Occipital lobe (tissue), 3 donors: ENCODE measurements at places on chromosomes 3 and 15.

GRCh38 chr3:177135841-177136492 is 61.3 kb downstream of the TBL1XR1 start:
- DNase-seq: no peak

DNA sequence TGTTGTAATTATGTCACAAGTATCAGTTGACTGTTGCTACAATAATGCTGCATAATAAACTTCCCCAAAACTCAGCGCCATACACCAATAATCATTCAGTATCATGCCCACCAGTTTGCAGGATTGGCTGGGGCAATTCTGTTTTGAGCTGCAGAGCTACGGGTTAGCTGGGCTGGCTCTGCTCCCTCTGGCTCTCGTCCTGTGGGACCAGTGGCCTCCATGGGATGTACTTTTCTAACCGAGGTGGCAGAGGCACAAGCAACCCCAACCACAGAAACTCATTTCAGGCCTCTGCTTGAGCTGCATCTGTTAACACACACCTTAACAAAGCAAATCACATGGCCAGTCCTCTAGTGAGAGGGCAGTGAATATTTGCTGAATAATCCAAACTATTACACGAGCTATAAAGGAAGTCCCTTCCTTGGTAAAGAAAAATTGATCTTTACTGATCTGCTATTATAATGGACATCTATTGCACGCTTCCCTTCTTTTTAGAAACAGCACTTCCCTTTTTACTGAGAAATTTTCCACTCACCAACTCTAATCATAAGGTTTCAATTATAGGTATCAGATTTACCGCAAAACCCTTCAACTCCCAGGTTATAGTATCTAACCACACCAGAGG is 10.9 kb upstream of the BCL2A1 start:
- DNase-seq: no peak

GRCh38 chr15:95302206-95302605 is 1028.3 kb upstream of the NR2F2 start:
- no peak for DNase-seq

DNA sequence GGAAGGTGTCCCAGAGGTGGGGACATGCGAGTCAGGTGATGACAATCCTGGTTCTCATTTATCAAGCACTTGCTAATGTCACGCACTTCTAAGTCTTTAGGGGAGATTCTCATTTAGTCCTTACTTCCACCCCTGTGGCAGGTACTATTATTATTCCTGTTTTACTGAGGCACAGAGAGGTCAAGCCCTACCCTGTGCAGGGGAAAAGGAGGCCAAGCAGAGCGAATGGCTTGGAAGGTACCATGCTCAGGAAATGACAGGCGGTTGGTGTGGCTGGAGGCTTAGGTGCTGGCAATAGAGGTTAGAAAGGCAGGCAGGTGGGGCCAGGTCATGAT is 268.9 kb downstream of the UACA start:
- no peak for DNase-seq

DNA sequence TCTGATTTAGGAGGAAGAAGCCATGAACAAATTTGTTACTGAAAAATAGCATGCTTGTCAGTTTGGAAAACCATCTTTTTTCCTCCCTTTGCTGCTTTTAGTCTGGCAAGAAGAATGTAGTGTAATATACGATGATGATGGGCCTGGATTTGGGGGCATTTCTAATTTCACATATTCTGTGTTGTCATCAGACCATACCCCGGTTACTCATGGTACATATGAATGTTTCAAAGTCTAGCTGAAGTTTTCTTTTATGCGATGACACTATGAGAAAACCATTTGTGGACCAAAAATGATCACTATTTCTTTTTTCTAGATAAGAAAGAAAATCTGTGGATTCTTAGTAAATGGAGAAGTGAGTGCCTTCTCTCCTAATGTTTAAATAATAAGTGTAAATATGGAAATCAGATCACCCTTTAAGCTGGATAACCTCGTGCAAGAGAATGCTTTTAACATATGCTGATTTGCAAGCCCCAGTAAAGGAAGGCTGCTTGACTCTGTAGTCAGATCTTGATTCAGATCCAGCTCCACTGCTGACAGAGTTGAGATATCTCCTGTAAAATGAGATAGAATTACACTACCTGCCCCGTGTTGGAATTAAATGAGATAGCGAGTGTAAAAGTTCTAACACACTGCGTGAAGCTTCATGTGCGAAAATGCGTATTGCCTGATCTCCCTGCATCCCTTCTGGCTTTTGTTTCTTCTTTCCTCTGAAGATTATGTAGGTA is 3.0 kb downstream of the MEF2A start:
- DNase-seq: no peak

DNA sequence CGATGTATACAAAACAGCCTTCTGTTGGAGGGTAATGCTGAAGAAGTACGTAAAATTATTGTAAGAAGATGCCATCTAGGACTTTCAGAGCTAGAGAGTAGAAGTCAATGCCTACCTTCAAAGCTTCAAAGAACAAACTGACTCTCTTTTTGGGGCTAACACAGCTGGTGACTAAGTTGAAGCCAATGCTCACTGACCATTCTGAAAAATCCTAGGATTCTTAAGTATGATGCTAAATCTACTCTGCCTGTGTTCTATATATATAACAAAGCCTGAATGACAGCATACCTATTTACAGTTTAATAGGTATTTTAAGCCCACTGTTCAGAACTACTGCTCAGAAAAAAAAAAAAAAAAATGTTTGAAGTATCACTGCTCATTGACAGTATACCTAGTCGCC is 18.9 kb downstream of the ADPGK start:
- no peak for DNase-seq

- no peak for DNase-seq
Measured at GRCh38 chr3:133882986-133883586, 12.6 kb downstream of the RAB6B start.

GRCh38 chr3:41200669-41201021 is 1.3 kb downstream of the CTNNB1 start:
- no peak for DNase-seq

GRCh38 chr15:85496151-85496550 is 115.7 kb downstream of the AKAP13 start:
- no peak for DNase-seq

- DNase-seq: no peak
Measured at GRCh38 chr15:74795966-74796625, 14.2 kb downstream of the CSK start.

- DNase-seq: no peak
Measured at GRCh38 chr3:58668247-58668646, 1.7 kb upstream of the FAM3D start.

DNA sequence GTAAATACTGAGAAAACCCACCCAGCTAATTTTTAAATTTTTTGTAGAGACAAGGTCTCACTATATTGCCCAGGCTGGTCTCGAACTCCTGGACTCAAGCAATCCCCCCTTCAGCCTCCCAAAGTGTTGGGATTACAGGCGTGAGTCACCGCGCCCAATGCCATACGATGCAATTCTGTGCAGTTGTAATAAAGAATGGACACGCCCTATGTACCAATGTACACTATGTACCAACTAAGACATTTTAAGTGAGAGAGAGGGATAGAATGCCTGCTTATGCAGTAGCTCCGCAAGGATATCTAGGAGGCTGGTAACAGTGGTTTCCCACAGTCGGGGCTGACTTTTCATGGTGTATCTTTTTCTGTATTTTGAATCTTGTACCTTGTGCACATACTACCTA is 14.6 kb downstream of the ZNF710 start:
- no peak for DNase-seq

GRCh38 chr15:61225614-61226013 is 3.5 kb downstream of the RORA start:
- no peak for DNase-seq

- DNase-seq: no peak
Measured at GRCh38 chr3:195260280-195260905, 10.6 kb downstream of the XXYLT1 start.

GRCh38 chr15:92938387-92938786 is 38.3 kb downstream of the CHD2 start:
- DNase-seq: no peak

- DNase-seq: no peak
Measured at GRCh38 chr3:69417541-69418078, 31.7 kb upstream of the FRMD4B start.

- DNase-seq: no peak
Measured at GRCh38 chr3:111299192-111299615, 227.6 kb downstream of the NECTIN3 start.

DNA sequence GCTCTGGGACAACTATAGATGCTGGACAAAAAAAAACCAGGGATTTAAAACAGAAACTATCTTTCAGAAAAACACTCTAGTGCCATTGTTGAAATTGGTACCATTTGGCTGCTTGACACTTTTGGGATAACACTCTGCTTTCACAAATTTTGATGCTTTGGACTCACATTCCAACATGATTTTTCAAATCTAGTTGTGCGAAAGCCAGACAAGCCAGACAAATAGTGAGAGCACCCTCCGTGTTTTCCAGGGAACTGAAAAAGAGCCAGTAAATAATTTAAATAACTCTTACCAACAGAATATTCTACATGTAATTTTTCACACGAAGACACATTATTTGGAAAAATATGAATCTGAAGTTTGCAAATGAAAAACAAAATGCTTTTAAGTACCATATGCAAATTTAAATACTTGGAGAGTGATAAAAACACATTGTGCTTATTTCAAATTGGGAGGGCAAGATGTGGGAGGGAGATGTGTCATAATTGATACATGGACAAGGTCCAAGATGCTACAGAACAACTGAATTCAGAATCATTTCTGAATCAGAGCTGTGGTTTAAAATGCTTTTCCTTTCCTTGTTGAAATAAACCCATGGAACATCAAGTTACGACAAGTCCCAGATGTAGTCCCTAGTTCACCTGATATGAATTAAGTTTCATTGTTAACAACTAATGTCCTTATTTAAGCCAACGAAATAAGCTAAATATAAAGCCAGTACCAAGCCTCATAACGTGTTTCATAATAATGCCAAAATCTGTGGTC is 144.2 kb upstream of the SOX2 start:
- DNase-seq: no peak

- no peak for DNase-seq
Measured at GRCh38 chr15:75647370-75648155, at the start of gene SNX33. Gene SNX33 (plus strand): TSS chr15:75647912. CDS start chr15:75649103, 1,191 bp downstream.

GRCh38 chr3:112651516-112651915 is 10.6 kb upstream of the CCDC80 start:
- no peak for DNase-seq

- DNase-seq: no peak
Measured at GRCh38 chr3:38522002-38522401, 25.9 kb downstream of the EXOG start.

DNA sequence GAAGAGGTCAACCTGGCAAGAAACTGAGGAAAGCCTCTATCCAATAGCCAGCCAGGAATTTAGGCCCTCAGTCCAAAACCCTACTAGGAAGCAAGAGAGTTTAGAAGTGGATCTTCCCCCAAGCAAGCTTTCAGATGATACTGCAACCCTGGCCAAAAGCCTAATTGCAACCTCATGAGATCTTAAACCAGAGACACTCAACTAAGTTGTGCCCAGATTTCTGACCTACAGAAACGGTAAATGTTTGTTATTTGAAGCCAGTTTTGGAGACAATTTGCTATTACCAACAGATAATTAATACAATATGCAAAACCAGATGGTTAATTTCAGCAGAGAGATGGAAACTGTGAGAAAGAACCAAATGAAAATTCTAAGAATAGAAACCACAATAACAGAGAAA is 21.7 kb upstream of the SUSD5 start:
- DNase-seq: no peak

DNA sequence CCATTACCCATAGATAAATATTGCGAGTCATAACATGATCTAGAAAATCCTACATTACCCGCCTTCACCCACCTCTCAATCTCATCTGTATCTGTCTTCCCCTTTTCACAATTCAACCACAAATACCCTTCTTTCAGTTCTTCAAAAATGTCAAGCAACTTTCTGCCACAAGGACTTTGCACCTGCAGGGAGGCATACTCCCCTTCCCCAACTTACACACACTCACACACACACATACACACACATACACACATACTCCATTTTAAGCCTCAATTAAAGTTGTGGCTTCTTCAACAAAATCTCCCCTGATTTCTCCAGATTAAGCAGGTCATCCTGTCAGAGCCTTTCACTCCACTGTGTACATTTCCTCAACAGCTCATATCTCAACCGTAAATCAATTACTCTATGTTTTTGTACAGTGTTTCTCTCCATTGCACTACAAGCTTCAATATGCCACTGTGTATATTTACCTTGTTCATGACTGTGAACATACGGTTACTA is 33.1 kb upstream of the CCDC50 start:
- DNase-seq: no peak

DNA sequence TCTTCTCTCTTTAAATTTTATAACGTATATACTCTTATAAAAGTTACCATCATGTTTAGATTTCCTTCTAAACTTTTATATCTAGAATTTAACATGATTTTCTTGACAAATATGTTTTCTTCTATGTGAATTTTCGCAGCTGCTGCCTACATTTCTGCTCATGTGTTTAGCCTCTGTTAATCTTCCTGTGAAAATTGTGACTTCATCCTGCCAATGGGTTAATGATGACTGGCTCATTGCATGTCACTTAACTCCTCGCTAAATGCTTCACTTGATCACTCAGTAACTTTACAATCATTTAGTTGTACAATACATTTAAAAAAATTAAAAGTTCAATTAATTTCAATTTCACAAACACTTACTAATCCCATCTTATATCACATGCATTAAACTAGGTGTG is 178.1 kb downstream of the LPP start:
- DNase-seq: no peak

GRCh38 chr15:31463521-31464102 is 137.0 kb downstream of the KLF13 start:
- DNase-seq: no peak

GRCh38 chr3:10616321-10616720 is 110.9 kb upstream of the ATP2B2 start:
- DNase-seq: no peak

- no peak for DNase-seq
Measured at GRCh38 chr15:101664303-101664913, 12.2 kb upstream of the TM2D3 start.

DNA sequence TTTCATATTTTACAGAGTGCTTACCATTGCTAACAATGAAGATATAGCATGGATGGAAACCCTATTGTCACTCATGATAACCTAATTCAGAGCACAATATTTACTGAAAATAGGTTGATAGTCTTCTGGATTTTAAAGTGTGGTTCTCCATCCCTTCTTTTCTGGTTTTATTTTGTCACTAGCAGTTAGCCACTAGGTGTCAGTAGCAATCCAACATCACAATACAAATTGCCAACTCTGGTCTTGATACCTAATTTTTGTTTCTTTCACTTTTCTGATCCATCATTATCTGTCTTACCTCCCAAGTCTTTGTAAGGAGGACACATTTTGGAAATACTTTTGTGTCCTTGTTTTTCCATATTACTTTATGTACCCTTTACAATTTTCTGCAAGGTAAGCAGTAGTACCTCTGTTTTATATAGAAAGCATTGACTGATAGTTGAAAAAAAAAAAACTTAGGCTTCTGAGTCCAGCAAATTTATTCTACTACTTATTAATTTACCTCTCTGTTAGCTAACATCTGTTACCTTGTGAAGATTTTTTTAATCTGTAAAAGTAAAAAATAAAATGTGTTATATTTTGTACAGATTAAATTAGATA is 28.3 kb upstream of the CRYBG3 start:
- DNase-seq: no peak
